Thoracic aorta (tissue), 2 donors: ENCODE measurements at places on chromosomes 3 and 15. TPM values are rescaled to one million over a fixed set of nuclear protein-coding genes. Genes with fewer than 3 reads are reported as not detected.

Gene SERPINI2
- total RNA-seq = not detected

Gene TLNRD1
- 51.1 TPM for total RNA-seq

Gene ARPIN
- total RNA-seq = 21.4 TPM

Gene PYGO1
- total RNA-seq = 7.4 TPM

Gene SFMBT1
- total RNA-seq = 7.4 TPM

Gene PP2D1
- total RNA-seq = not detected

Gene TPM1
- 927 TPM for total RNA-seq

Gene SLC6A1
- total RNA-seq = 4.6 TPM

Gene NOX5
- 0.92 TPM for total RNA-seq

Gene CRABP1
- total RNA-seq = not detected

Gene NBEAL2
- 48.7 TPM for total RNA-seq

Gene GPR27
- 1.3 TPM for total RNA-seq

Gene FEZF2
- total RNA-seq = not detected

Gene ALDH1L1
- 50.2 TPM for total RNA-seq

Gene KIF23
- total RNA-seq = 9.8 TPM

Gene ENTPD3
- total RNA-seq = 3.0 TPM

Gene SLC27A2
- 2.2 TPM for total RNA-seq

Gene FES
- total RNA-seq = 54.2 TPM

Gene ACOX2
- total RNA-seq = 20.8 TPM

Gene SPESP1
- 2.7 TPM for total RNA-seq

Gene FGD5
- total RNA-seq = 15.4 TPM

Gene FGF7
- total RNA-seq = 12.7 TPM

Gene ARIH2
- total RNA-seq = 162 TPM

Gene ZCWPW2
- 2.7 TPM for total RNA-seq

Gene COL6A5
- total RNA-seq = not detected

Gene ZNF501
- 3.0 TPM for total RNA-seq

Gene ALDH1A2
- total RNA-seq = 37.5 TPM

Gene CKMT1B
- total RNA-seq = not detected

Gene PDZRN3
- total RNA-seq = 140 TPM

Gene MORC1
- total RNA-seq = not detected

Gene MAGEL2
- total RNA-seq = 0.56 TPM

Gene C3orf85
- total RNA-seq = not detected

Gene PLSCR4
- total RNA-seq = 148 TPM

Gene ATP8B4
- 16.8 TPM for total RNA-seq

Gene KLHL18
- 30.9 TPM for total RNA-seq

Gene AMOTL2
- total RNA-seq = 62.4 TPM

Gene MYL3
- 1.5 TPM for total RNA-seq
